ENCODE measurements at places on chromosomes 3 and 15.
A peak's percentile ranks its signal among the peaks of the same experiment; 100 is the strongest.

DNA sequence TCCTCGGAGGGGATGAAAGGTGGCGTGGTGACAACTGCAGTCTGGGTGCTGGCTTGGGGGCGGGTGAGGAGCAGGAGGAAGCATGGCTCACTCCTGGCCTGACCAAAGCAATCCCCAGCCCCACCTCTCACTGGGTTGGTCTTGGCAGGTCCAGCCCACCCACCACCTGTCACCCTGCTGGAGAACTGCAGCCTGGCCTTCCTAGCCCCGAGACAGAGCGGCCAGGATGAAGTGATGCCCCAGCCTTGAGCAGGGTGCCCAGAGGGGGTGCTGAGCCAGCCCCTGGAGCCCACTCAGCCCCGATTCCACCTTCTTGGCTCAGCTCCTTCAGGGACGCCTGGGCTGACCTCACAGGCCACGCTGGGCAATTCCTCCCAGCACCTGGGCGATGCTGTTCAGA is 89.9 kb downstream of the IQSEC1 start:
- no peaks in the 10 kb centered on the region for H3K27me3 ChIP-seq
- H3K27ac ChIP-seq = no peak overlapping the region
- no peaks in the 10 kb centered on the region for H3K36me3 ChIP-seq
- no peak for ATAC-seq
- H3K4me3 ChIP-seq = no peak overlapping the region
- H3K4me1 ChIP-seq = peaks cover 7% of the 10 kb centered on the region

DNA sequence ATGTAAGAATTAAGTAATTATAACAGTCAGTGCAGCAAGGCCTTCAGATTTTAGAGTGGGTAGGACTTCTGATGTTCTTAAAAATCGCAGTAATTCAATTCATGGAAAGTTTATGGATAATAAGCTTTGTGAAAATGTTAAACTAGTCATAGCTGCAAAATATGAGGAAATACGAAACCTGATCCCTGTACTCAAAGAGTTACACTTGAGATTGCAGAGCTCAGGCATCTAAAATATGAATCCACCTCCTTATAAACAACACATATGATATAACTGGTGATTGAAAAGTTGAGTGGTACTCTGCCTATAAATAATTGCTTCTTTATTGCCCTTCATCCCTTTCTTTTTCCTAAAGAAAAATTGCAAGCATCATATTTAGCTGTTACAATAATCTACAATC is 473.3 kb downstream of the OTOL1 start:
- H3K4me1 ChIP-seq = no peaks in the 10 kb centered on the region
- H3K36me3 ChIP-seq = no peaks in the 10 kb centered on the region
- no peak overlapping the region for H3K27ac ChIP-seq
- H3K4me3 ChIP-seq = no peak overlapping the region
- ATAC-seq = no peak
- H3K27me3 ChIP-seq = no peaks in the 10 kb centered on the region

GRCh38 chr3:176595307-176595706 is 602.0 kb downstream of the TBL1XR1 start:
- no peaks in the 10 kb centered on the region for H3K4me1 ChIP-seq
- no peak overlapping the region for H3K4me3 ChIP-seq
- H3K27ac ChIP-seq = no peak overlapping the region
- ATAC-seq = no peak
- H3K36me3 ChIP-seq = no peaks in the 10 kb centered on the region
- H3K27me3 ChIP-seq = no peaks in the 10 kb centered on the region

- H3K4me1 ChIP-seq = peaks cover 25% of the 10 kb centered on the region
- peak overlapping the region; percentile 83 for H3K27ac ChIP-seq
- no peak overlapping the region for H3K4me3 ChIP-seq
- no peaks in the 10 kb centered on the region for H3K27me3 ChIP-seq
- H3K36me3 ChIP-seq = peaks cover 20% of the 10 kb centered on the region
Observed at GRCh38 chr3:45987368-45988291, 8.0 kb downstream of the FYCO1 start.

- no peaks in the 10 kb centered on the region for H3K36me3 ChIP-seq
- ATAC-seq = no peak
- H3K27ac ChIP-seq = no peak overlapping the region
- peaks cover under 1% of the 10 kb centered on the region for H3K27me3 ChIP-seq
- no peak overlapping the region for H3K4me3 ChIP-seq
Observed at GRCh38 chr15:31321418-31321817, 5.2 kb upstream of the KLF13 start.

GRCh38 chr3:154152741-154153140 is 31.6 kb downstream of the ARHGEF26 start:
- peaks cover 13% of the 10 kb centered on the region for H3K4me1 ChIP-seq
- peaks cover 53% of the 10 kb centered on the region for H3K36me3 ChIP-seq
- H3K27ac ChIP-seq = no peak overlapping the region
- no peak for ATAC-seq

GRCh38 chr3:63497641-63498040 is 154.8 kb upstream of the SNTN start:
- no peaks in the 10 kb centered on the region for H3K4me1 ChIP-seq
- ATAC-seq = no peak
- no peak overlapping the region for H3K4me3 ChIP-seq
- H3K27ac ChIP-seq = no peak overlapping the region
- no peaks in the 10 kb centered on the region for H3K36me3 ChIP-seq

DNA sequence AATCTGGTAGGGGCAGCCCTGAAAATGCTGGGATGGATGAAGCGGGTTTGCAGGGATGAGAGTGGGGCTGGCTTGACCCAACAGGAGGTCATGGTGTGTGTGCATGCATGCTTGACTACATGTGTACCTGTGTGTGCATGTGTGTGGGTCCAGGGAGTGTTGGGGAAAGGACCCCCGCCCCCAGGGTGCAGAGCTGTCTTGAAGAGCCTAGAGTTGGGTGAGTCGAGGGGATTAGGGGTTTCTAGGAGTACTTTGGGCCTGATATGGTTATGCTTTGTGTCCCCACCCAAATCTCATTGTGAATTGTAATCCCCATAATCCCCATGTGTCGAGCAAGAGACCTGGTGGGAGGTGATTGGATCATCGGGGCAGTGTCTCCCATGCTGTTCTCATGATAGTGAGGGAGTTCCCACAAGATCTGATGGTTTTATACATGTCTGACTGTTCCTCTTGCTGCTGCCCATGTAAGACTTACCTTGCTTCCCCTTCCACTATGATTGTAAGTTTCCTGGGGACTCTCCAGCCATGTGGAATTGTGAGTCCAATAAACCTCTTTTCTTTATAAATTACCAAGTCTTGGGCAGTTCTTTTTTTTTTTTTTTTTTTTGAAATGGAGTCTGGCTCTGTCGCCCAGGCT is 5.2 kb upstream of the LCTL start:
- H3K27ac ChIP-seq = no peak overlapping the region
- no peaks in the 10 kb centered on the region for H3K4me1 ChIP-seq
- peaks cover 3% of the 10 kb centered on the region for H3K27me3 ChIP-seq

- no peaks in the 10 kb centered on the region for H3K36me3 ChIP-seq
- no peak for ATAC-seq
- H3K27ac ChIP-seq = no peak overlapping the region
- H3K27me3 ChIP-seq = peaks cover 19% of the 10 kb centered on the region
- H3K4me3 ChIP-seq = no peak overlapping the region
- peaks cover 15% of the 10 kb centered on the region for H3K4me1 ChIP-seq
Observed at GRCh38 chr15:40289140-40289775, 6.4 kb upstream of the ANKRD63 start.

GRCh38 chr3:185852635-185853034 is 27.8 kb upstream of the IGF2BP2 start:
- H3K4me1 ChIP-seq = no peaks in the 10 kb centered on the region
- no peaks in the 10 kb centered on the region for H3K36me3 ChIP-seq
- no peak for ATAC-seq
- H3K27ac ChIP-seq = no peak overlapping the region

GRCh38 chr3:50320853-50321335 is 1.7 kb downstream of the HYAL2 start:
- no peaks in the 10 kb centered on the region for H3K36me3 ChIP-seq
- H3K4me3 ChIP-seq = peak overlapping the region; percentile 89
- H3K27ac ChIP-seq = peak overlapping the region; percentile 94
- H3K27me3 ChIP-seq = no peaks in the 10 kb centered on the region

DNA sequence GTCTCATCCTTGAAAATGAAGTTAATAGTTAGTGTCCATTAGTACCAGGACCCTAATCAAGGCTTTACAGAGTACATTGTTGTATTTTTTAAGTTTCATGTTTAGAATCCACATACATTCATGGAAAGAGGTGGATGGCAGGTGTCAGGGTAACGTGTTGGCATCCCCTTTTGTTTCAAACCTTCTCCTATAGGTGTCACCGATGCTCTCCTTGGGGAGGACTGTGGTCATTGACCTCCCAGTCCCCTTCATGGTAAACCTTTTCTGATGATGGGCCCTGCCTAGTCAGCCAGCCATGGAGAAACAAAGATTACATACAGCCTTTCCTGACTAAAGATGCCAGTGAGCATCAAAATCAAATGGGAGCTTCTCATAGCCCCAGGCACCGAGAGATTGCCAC is 574.8 kb downstream of the AGBL1 start:
- no peak overlapping the region for H3K4me3 ChIP-seq
- no peaks in the 10 kb centered on the region for H3K4me1 ChIP-seq
- ATAC-seq = no peak
- H3K27me3 ChIP-seq = no peaks in the 10 kb centered on the region
- no peaks in the 10 kb centered on the region for H3K36me3 ChIP-seq
- no peak overlapping the region for H3K27ac ChIP-seq

DNA sequence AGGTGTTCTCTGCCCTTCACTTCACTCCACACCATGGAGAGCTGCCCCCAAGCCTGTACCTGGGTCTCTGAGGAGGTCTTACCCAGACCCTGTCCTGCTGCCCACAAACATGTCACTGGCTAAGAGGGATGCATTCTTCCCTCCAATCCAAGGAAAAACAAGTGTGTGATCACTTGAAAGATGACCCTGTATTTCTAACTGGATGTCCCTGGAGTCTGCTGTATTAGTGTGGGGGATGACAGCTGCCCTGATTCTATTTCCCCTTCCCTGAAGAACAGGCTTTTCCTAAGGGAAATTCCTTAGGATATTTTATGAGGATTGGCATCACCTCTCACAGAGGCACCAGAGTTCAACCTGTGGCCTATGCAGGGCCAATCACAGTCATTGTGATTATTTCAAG is 55.0 kb upstream of the GATA2 start:
- H3K4me1 ChIP-seq = peaks cover 3% of the 10 kb centered on the region
- no peak for ATAC-seq
- no peak overlapping the region for H3K4me3 ChIP-seq
- H3K27me3 ChIP-seq = peaks cover 27% of the 10 kb centered on the region
- H3K36me3 ChIP-seq = no peaks in the 10 kb centered on the region
- H3K27ac ChIP-seq = no peak overlapping the region

DNA sequence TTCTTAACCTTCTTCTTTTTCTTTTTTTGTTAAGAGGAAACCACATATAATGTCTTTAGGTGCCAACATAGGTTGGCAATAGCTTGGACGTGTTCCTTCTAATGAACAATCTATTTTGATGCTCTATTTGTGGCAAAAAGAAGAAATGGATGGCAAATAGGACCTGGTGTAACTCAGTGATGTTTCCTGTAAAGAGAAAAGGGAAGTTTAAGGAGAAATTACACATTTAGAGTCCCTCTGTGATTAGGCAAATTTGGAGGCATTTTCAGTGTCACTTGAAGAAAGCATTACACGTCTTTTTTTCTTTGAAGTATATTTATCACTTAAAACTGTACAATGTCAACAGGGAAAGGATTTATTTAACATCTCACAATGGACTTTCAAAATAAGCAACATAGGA is 327.1 kb downstream of the ZIC1 start:
- no peaks in the 10 kb centered on the region for H3K4me1 ChIP-seq
- no peaks in the 10 kb centered on the region for H3K36me3 ChIP-seq
- ATAC-seq = no peak

GRCh38 chr3:57919987-57920386 is 88.2 kb upstream of the FLNB start:
- no peaks in the 10 kb centered on the region for H3K27me3 ChIP-seq
- peak overlapping the region; percentile 48 for H3K27ac ChIP-seq
- H3K4me3 ChIP-seq = no peak overlapping the region
- no peak for ATAC-seq

DNA sequence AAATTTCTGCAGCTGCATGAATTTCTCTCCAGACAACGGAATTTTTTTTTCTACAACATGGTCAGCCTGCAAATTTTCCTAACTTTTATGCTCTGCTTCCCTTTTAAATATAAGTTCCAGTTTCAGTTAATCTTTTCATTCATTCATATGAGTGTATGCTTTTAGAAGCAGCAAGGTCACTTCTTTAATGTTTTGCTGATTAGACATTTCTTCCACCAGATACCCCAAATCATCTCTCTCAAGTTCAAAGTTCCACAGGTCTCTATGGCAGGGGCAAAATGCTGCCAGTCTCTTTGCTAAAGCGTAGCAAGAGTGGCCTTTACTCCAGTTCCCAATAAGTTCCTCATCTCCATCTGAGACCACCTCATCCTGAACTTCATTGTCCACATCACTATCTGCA is 205.6 kb upstream of the GRM7 start:
- no peak overlapping the region for H3K4me3 ChIP-seq
- no peak for ATAC-seq
- H3K27me3 ChIP-seq = no peaks in the 10 kb centered on the region
- no peak overlapping the region for H3K27ac ChIP-seq

- no peak overlapping the region for H3K27ac ChIP-seq
- no peaks in the 10 kb centered on the region for H3K27me3 ChIP-seq
- H3K4me3 ChIP-seq = no peak overlapping the region
Observed at GRCh38 chr3:32973982-32974381, 22.5 kb downstream of the CCR4 start.

- H3K4me3 ChIP-seq = no peak overlapping the region
- H3K27ac ChIP-seq = no peak overlapping the region
- no peaks in the 10 kb centered on the region for H3K4me1 ChIP-seq
- H3K27me3 ChIP-seq = no peaks in the 10 kb centered on the region
Observed at GRCh38 chr3:194615226-194615625, 18.0 kb downstream of the TMEM44 start.

DNA sequence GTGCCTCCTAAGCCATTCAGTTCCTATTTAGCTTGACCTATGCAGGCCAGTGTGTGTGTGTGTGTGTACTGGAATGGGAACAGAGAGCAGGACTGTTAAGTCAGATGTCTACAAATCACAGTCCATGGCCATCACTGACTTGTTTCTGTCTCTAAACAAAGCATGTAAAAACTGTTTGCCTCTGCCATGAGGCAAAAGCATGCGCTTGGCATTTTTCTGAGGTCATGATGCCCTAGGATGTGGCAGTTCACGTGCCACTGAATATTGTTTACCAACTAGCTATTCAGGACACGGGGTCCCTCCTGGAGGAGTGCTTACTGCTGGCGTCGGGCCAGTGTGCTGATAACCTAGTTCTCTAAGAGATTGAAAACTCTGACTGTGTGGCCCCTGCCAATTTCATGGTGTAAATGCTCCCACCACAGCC is 8.2 kb upstream of the ATP13A3 start:
- no peak overlapping the region for H3K27ac ChIP-seq
- H3K36me3 ChIP-seq = no peaks in the 10 kb centered on the region
- H3K27me3 ChIP-seq = no peaks in the 10 kb centered on the region
- no peak for ATAC-seq
- no peak overlapping the region for H3K4me3 ChIP-seq
- H3K4me1 ChIP-seq = no peaks in the 10 kb centered on the region

GRCh38 chr3:165778891-165779290 is 58.3 kb downstream of the BCHE start:
- no peak for ATAC-seq
- H3K4me3 ChIP-seq = no peak overlapping the region
- H3K27ac ChIP-seq = no peak overlapping the region

DNA sequence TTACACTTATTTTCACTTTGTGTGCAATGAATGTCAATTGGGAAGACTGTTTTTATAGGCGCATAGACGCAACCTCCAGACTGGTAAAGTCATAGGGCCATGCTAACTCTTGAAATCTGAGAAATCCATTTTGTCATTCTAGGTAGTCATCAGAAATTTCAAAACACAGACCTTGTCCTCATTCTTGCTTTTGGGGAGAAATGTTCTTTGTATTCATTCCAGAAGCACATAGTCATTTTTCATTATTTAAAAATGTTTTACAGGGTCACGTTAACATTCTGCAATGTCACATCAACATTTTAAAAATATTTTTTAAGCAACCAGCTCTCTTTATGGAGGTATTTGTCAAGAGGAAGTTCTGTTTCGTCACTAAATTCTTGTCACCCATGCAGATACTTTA is 898.4 kb downstream of the PDCD6IP start:
- H3K27me3 ChIP-seq = no peaks in the 10 kb centered on the region

Data from gastroesophageal sphincter (tissue), 4 donors.